NCI-H82 (cell line): ENCODE measurements at places on chromosomes 1 and 21.

GRCh38 chr1:224867715-224868114, 61.8 kb upstream of the DNAH14 start:
- no peak for DNase-seq

- no peak for DNase-seq
Measured at GRCh38 chr1:220884109-220884980, 5.1 kb downstream of the HLX start.

GRCh38 chr1:183652107-183652506, 1.0 kb downstream of the APOBEC4 start:
- DNase-seq = no peak

- DNase-seq = no peak
Measured at GRCh38 chr1:178354816-178355215, 141.9 kb downstream of the CLEC20A start.

GRCh38 chr1:214321705-214322453, 40.9 kb downstream of the SMYD2 start:
- no peak for DNase-seq

DNA sequence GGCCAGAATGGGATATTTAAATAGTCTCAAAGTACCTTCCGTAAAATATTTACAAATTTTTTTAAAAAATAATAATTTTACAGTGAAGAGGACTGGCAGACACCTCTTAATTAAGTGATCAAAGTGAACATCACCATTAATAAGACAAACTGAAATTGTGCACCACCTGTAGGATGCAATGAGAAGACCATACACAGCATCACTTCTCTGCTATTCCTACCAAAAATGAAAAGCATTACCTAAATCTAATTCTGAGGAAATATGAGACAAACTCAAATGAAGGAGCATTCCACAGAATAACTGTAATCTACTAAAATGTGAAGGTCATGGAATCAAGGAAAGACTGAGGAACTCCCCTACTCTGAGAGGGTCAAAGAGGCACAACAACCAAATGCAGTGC, 68.2 kb upstream of the PRDX6 start:
- DNase-seq = no peak

DNA sequence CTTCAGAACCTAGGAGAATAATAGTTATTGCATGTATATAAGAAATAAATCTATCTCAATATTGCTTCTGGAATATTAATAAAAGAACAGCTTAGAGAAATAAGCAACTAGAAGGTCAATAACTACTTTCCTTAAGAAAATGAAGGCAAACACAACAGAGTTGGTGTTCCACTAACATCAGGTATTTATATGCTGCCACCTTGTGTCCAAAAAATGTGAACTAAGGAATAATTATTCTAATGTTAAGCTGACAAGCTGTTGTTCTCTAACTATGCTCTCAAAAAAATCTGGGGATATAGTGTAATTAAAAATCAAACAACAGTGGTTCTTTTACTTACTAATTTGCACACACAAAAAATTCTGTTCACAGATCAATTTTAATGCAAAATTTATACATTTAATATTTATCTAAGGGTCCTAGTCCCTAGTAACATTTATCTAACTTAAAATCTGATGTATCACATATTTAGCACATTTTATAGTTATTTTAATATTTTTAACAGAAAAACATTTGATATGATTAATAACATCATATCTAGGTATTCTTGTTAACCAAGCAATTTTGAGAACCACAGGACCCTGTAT, 39.6 kb downstream of the UCHL5 start:
- DNase-seq = peak; percentile 81
